Right kidney (tissue), 9 donors: ENCODE measurements at places on chromosomes 7 and 10.

DNA sequence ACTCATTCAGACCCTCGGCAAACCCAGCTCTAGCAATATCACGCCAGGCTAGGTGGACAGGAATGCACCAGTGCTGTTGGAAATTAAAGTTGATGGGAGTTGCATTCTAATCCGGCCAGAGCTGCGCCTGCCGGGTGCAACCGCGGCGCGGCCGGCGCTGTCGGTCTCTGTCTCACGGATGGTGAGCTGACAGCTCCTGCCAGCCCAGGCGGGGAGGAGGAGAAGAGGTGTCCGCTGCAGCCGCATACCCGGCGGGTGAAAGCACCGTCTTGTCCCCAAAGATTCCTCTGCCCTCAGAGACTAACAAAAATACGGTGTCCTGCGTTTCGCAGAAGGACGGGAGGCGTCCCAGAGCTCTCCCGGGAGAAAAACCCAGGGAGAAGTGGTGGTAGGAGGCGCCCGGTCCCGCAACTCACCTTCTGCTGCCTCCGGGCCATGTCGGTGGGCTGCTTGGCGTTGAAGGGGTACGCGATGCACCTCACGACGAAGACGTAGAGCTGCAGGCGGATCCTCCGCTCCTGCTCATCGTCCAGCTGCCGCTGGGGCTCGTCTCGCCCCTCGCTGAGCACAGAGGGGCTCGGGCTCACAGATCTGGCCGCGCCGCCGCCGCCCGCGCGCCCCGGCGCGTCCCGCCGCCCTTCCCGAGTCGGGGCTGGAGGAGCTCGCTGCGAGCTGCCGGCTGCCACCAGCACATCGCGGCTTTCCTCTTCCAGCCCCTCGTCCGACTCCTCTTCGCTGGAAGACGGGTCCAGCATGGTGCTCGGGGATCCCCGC lies 490 bp downstream of the CADPS2 start:
- no peak for DNase-seq

DNA sequence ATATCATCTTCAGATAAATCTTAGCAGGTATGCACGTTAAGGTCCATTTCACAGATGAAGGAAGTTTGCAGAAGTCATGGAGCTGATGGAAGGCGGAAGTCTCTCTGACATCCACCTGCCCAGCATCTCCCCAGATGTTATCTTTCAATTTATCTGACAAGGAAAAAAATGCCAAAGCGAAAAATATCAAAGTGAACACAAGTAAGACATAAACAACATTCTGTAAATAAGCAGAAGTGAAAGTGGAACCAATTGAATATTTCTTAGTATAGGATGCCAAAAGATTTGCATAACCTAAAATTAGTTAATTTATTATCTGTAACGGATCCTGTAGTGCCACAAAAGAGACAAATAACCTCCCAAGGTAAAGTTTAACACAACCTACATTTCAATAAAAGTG lies 73.6 kb upstream of the NEBL start:
- DNase-seq, result no peak

DNA sequence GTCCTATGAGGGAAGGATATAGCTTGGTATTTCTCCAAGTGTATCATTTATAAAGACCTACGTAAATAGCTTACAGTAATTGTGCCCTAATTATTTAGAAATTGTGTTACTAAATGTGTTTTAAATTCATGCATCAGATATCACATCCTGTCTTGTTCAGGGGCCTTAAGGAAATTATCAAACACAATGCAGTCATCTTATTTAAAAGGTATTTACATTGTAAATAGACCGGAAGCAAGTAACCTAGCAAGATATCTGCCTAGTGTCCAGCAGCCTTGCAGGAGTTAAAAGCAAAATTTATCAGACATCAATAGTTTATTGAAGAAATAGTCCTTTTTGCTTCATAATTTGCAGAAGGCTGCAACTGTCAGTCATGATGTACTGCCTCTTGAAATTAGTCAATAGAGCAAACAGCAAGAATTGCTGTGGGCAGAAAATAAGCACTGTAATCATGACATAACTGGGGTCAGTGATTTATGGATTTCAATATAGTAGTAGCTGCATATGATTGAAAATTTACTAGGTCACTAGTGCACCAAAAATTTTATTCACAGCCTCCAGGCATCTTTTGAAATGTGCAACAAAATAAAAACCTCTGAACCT lies 23.1 kb downstream of the GLRX3 start:
- no peak for DNase-seq

DNA sequence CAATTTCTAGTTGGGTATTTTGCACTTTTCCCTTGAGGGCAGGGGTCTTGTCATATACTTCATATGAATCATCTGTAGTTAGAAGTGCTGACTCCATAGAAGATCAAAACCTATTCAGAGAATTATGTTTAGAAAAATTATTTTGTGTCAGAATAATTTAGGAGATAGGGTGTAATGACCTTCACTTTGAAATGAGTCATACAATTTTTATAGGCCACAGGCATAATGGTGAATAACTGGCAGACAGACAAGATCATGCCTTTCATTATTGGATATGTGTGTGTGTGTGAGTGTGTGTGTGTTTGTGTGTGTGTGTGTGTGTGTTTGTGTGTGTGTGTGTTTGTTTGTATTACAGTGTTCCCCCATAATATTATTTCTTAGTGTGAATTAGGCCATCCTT lies 523.0 kb downstream of the ANKRD7 start:
- no peak for DNase-seq

GRCh38 chr7:100351657-100352058 lies 6.3 kb upstream of the PILRB start:
- DNase-seq, result no peak

GRCh38 chr10:1379601-1380000 lies 323.4 kb downstream of the WDR37 start:
- no peak for DNase-seq

- no peak for DNase-seq
Measured at GRCh38 chr10:34018784-34019183, 684.3 kb upstream of the NRP1 start.

GRCh38 chr7:141950806-141951205 lies 4.0 kb upstream of the CLEC5A start:
- no peak for DNase-seq

DNA sequence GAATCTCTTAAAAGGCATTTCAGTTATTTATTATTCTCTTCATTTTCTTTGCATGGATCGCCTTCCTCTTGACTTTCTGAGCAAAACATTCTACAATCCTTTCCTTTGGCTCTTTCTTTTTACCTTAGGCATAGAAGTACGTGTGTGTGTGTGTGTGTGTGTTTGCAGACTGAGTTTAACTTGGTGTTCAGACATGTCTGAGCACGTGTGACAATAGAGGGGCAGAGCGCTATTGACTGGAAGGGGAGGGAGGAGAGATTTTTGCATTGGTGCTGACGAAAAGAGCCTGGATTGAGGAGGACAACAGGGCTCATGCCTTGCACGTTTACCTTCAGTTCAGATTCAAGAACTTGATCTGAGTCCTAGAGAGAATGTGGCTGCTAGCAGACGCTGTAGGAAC lies 129.8 kb downstream of the SEC23IP start:
- no peak for DNase-seq

GRCh38 chr7:71691538-71691937 lies 559.6 kb downstream of the GALNT17 start:
- DNase-seq, result no peak

GRCh38 chr7:14717816-14718215 lies 184.7 kb downstream of the DGKB start:
- DNase-seq, result no peak

GRCh38 chr10:29007748-29008610 lies 280.9 kb upstream of the LYZL1 start:
- DNase-seq, result no peak

DNA sequence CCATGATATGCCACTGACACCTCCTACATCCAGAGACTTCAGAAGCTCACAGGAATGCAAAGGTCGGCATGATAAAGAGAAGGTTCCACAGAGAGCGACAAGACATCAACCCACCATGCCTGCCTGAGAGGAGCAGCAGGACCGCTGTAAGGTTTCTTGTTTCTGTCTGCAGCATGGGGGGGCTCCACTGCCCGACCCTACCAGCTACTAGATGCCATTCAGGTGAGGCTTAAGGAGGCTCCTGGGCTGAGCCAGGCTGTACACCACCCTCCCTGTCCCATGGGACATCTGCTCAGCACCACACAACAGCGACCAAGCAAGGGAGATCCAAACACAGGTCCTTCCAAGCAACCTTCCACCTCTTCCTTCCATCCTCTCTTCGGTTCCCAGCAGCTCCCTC lies 234.6 kb downstream of the TNS3 start:
- no peak for DNase-seq

- no peak for DNase-seq
Measured at GRCh38 chr10:5976512-5977470, 552 bp downstream of the IL15RA start.

DNA sequence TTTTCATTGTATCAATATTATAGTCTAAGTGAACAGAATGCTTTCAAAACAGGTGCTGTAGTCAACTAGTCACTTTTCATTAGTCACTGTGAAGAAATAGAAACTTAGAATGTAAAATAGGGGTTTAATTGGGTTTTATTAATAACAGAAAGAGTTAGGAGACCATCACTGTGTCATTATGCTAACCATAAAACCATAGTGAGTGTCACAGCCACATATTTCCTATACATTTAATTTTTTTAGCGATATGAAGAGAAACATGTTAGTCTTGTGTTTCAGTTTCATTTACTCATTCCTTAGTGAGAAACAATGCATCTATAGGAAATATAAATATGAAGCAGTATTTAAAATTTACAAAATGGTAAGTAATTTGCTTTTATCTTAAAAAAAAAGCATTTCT lies 22.2 kb downstream of the SPAG6 start:
- no peak for DNase-seq

DNA sequence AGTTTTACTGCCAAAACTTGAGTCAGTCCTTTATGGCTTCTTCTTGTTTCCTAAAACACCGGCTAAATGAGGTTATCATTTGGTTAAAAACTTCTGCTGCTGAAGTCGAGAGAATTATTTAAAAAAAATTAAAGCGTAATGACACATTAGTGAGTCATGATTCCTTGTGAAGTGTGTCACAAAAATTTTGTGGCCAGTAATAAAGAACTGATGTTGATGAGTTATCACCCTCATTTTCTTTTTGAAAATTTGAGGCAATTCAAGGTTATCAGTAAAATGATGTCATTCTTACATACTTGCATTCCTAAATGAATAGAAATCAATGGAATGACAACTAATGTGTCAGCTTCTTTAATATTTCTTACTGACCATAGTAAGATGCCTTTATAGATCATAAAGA lies 427.4 kb downstream of the SORCS3 start:
- DNase-seq, result no peak

- DNase-seq, result peak; percentile 54
Measured at GRCh38 chr7:6317797-6318438, 45.5 kb upstream of the CYTH3 start.

- DNase-seq, result no peak
Measured at GRCh38 chr7:155286686-155287085, 11.0 kb upstream of the INSIG1 start.

- DNase-seq, result no peak
Measured at GRCh38 chr10:109418795-109419194, 504.5 kb downstream of the XPNPEP1 start.

DNA sequence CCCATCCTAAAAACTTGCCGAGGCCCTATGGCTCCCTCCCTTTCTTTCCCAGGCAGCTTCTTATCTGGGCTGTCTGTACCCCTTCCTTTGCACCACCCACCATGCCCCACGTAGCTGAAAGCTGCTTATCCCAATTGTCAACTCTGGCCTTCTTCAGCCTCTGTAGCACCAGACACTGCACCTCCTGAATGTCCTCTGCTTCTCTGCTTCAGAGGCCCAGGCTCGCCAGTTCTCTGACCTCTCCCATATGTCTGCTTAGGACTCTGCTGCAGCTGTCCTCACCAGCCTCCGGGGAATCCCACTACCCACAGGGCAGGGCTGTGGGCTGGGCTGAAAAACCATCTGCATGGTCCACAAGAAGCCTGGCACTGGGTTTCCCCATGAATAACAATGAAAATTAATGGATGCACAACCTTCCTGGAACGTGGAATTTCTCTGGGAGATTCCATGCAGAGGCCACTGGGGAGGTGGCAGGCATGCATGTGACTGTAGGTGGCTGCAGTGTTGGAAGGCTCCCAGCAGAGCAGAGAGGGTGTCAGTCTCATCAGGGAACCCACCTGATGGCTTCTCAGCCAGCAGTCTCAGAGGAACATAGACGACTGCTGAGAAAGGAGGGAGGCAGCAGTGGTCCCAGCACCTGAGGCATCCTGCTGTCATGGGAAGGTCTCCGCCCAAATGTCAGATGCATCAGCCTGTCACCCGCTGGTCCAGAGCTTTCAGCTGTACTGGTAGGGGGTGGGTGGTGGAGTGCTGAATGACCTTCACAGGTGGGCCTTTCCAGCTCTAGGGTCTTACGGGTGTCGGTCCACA lies 16.8 kb upstream of the SH2D4B start:
- no peak for DNase-seq

GRCh38 chr7:151993977-151994676 lies 31.3 kb upstream of the GALNT11 start:
- DNase-seq, result no peak

DNA sequence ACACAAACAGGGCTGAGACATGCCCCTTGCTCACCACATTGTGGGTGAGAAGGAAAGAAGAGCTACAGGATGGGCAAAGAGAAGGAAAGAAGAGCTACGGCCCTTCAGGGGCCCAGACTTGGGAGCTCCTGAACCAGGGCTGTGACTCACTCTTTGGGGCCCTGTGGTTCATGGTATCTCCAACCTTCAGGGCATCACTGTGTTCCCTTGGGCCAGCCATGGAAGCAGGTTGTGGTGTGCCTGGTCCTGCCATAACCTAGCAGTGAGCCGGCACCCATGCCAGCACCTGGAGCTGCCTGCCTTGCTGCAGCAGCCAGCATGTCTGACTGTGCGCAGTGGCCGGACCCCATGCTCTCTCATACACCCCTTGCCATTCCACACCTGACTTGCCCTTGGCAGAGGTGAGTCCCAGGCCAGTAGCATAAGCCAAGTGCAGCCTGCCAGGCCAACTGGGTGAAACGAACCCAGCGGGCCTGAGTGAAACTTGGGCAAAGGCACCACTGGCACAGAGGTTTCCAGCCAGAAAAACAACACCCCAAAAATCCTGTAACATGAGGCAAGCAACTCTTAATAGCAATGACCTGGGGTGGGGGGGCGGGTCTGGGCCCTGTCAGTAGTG lies 89.0 kb upstream of the CACUL1 start:
- no peak for DNase-seq

GRCh38 chr10:112353046-112353445 lies 20.9 kb upstream of the ACSL5 start:
- no peak for DNase-seq

DNA sequence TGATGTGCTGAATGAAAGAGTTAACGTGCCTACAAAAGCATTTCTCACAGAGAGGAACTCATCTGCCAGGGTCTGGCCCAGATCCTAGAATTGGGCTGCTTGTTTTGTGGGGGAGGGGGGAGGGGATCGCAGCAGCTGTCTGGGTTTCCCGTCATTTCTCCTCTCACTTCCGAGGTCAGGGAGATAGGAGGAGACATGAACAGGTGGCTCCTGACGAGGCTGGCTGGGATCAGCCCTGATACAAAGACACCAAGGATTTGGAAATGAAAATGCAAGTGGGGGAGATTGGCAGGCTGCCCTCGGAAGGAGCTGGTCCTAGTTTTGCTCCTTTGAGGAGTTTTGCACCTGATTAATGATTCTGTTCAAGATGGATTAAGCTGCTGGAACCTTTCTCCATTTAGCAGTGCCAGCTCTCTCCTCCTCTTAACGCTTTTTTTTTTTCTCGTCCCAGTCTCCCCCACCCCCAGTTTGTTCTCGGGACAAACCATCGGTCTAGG lies 86.8 kb upstream of the KMT2C start:
- DNase-seq, result peak; percentile 17

GRCh38 chr10:42609872-42610271 lies 28.5 kb downstream of the ZNF33B start:
- DNase-seq, result no peak

GRCh38 chr10:99998889-99999288 lies 10.9 kb downstream of the DNMBP start:
- no peak for DNase-seq

GRCh38 chr7:128453836-128454804 lies 1.6 kb upstream of the HILPDA start:
- DNase-seq, result peak; percentile 79
